Stimulated activated CD8-positive, alpha-beta memory T cell treated with anti-CD3 and anti-CD28 coated beads, Interleukin-7, amount 100 ng/mL, for 1 hour (primary cell): ENCODE measurements at places on chromosomes 2 and 18.

DNA sequence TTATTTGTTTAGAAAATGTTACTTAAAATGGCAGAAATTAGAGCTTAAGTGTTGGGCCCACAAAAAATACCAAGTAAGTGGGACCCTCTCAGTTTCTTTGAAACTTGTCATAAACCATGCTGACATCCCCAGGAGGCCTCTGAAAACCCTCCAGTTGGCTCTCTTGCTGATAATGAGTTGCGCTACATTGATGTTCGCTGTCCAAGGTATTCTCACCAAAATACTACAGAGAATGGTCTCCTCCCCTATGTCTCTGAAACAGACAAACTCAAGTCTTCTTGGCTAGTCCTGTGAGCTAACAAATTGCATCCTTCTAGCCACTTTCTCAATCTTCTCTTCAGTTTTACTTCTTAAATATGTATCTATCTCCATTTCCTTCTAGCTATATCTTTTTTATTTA lies 669.4 kb downstream of the IRS1 start:
- no peak for DNase-seq

GRCh38 chr18:22302144-22302543 lies 115.6 kb downstream of the CTAGE1 start:
- DNase-seq, result no peak

- DNase-seq, result no peak
These were observed 38.0 kb upstream of the SIX2 start for GRCh38 chr2:45047301-45047700.

GRCh38 chr2:48600204-48600813 lies 17.3 kb upstream of the GTF2A1L start:
- DNase-seq, result no peak

- DNase-seq, result peak; percentile 18
These were observed 187.7 kb upstream of the CXCR4 start for GRCh38 chr2:136305517-136306192.

DNA sequence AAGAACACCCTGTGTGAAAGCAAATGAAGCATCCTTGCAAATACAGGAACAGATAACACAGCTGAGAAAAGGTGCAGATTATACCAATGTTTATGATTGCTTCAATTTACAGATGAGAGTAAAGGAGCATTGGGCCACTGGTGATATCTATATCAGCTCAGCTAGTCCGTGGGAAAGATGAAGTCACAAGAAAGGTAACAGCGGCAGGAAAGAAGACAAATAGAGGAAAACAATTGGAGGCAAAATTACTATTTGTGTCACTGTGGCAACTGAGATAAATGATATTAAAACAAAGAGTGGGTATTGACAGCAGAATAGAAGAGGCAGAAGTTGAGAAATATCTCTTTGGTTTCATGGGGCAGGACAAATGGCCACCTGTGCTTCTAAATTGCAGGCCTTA lies 121.2 kb upstream of the CAVIN2 start:
- no peak for DNase-seq

GRCh38 chr2:70697603-70698383 lies 70.2 kb downstream of the ADD2 start:
- no peak for DNase-seq

DNA sequence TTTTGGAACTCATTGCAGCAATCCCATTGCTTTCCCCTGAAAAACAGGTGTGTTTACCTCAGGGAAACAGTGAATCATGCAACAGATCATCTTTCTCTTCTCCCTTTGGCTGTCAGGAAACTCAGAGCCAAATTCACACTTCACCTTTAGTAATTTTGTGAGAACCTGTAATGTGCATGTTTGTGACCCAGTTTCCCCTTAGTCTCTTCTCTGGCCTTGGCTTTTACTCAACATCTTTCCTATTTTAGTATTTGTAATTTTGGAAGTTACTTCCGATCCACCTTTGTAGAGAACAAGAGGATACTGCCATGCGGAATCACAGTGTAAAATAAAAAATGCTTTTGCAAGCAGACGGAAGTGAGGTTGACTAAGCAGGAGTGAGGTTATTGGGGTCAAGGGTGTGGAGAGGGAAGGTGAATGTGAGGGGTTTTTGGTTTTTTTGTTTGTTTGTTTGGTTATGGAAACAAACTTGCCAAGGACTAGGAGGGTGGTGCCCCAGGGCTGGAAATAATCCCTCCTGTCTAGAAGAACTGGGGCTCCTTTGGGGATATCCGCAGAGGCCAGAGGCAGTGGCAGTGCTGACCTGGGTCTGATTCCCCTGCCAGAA lies 14.0 kb downstream of the ASPRV1 start:
- no peak for DNase-seq

DNA sequence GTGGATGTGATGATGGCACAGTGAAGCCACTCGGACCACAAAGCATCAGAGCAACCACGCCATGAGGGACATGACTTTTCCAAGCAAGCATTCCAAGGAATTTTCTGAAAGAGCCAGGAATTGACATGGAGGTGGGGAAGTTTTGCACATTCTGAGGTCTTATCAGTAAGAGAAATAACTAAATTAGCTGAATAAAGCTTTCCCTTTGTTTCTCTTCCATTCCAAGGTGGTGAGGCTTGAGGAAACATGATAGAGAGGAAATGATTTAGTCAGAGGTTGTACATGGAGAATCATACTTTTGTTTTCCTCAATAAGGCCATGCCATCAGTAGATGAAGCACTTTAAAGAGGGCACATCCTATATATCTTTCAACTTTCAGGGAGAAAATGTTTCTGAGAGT lies 115.7 kb upstream of the MMADHC start:
- no peak for DNase-seq

DNA sequence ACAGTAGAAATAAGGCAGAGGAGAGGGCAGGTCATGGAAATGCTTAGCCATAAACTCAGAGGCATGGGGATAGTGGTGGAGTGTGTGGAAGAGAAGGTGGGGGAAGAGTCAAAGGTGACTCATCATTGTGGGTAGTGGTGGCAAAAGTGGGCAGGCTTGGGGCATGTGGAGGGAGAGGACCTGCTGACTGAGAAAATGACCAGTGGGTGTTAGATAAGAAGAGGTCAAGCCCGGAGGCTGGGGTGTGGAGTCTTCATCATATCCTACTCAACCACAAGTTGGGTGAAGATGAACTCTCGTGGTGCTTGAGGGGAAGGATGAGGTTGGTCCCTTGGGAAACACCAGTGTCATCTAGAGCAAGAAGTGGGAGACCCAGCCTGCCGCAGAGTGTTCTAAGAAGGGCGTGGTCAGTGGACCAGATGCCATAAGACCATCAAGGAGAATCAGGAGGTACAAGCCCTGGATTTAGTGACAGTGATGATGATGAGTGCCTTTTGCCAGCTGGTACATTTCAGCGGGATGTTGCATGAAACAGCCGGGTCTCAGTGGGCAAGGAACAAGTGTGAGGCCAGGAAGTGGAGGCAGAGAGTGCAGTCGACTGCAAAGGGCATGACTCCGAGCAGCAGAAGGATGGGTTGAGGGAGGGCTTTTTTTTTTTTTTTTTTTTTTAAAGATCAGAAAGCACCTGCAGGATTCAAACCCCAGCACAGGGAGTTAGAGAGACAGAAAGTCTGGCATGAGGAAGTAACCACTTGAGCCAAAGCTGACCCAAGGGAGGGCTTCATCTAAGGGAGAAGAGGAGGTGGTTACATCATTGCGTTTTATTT lies 122.6 kb upstream of the SPRED2 start:
- no peak for DNase-seq

DNA sequence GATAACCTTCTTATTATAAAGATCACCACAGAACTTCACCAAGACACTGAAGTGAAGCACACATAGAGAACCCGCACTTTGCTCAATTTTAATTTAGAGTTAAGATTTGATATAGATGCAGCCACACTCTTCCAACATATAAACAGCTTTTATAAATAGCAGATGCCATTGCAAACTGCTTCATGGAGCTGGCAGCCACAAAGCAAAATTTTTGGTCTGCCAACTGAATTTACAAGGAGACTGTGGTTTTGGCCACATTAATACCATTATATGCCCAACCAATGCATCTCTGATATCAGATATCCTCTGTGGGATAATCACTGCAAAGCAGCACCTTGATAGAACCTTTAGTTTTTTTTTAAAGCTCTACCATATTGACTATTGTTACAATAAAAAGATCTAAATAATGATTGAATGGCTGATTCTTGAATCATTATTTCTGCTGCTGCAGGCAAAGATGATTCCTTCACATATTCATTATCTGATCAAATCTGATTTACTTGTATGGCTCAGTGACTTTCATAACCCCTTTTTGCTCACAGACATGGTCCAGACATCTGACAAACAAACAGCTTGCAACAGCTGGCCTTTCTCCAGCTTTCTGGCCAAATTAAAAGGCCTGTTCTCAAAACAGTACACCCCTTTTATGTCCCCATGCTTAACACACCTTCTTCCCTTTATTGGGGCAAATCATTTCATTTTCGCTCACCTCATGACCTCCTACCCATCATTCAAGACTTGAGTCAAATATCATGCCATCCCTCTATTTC lies 88.4 kb downstream of the METTL4 start:
- DNase-seq, result no peak

DNA sequence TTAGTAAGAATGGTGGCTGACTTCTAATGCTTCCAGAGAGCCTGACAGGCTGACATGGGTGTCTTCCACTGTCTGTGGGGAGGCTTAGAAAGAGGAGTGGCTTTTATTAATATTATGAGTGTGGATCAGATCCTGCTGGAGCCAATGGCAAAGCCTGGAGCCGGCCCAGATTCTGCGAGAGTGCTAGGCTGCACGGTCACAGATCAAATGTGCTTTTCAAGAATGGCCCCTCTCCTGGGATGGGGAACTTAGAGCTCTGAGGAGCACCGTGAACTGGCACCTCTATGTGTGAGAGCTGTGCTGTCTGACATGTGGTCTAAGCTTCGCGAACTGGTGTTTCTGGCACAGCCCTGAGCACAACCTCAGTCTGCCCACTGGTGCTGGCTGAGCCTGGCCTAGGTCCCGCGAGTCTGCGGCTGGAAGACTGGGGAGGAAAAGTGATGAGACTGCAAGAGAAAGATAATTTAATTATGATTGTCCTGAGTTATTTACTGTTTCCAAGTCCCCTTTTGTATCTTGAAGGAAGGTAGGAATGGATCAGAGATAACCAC lies 70.4 kb downstream of the ASAP2 start:
- DNase-seq, result no peak

- DNase-seq, result no peak
These were observed 13.6 kb downstream of the DUSP11 start for GRCh38 chr2:73766349-73766748.

DNA sequence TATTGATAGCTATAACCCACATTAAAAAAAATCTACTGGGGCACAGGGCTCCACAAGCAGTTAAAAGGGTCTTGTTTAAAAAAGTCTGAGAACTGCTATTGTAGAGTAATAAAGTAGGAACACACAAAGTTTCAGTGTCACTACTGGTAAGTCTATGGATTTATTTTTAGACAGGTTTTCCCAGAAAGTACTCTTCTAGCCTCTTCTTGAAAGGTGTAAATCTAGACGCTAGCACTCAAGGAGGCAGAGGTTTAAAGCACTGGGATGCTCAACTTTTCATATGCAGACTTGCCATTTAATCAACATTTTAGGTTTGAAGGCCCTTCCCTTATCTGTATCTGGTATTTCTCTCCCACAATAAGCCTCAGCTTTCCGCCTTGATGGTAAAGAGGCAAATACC lies 33.4 kb downstream of the FBXO11 start:
- no peak for DNase-seq

GRCh38 chr2:221420245-221420644 lies 151.9 kb downstream of the EPHA4 start:
- no peak for DNase-seq

- peak; percentile 55 for DNase-seq
These were observed 123.5 kb upstream of the LGALSL start for GRCh38 chr2:64330281-64331113.

GRCh38 chr2:238241970-238242369 lies 2.1 kb upstream of the HES6 start:
- no peak for DNase-seq

- no peak for DNase-seq
These were observed 523.2 kb downstream of the TNS1 start for GRCh38 chr2:217479566-217479965.

DNA sequence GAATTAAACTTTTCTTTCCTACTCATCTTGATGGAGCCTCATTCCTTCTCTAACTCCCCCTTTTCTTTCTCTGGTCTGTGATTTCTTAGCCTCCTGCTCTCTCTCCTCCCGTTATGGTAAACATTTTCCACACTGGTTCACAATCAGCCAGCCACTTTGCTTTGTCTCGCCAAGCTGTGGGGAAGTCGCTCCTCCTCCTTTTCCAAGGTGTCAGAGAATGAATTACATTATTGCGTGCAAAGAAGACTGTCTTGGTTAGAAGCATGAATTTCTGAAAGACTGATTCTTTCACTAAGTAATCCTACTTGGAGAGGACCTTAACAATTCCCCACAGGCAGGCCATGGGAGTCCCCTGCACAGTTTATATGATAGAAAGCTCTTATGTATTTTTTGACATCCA lies 46.1 kb downstream of the RASGRP3 start:
- no peak for DNase-seq

- no peak for DNase-seq
These were observed 62.1 kb upstream of the ZNF516 start for GRCh38 chr18:76557026-76557575.

DNA sequence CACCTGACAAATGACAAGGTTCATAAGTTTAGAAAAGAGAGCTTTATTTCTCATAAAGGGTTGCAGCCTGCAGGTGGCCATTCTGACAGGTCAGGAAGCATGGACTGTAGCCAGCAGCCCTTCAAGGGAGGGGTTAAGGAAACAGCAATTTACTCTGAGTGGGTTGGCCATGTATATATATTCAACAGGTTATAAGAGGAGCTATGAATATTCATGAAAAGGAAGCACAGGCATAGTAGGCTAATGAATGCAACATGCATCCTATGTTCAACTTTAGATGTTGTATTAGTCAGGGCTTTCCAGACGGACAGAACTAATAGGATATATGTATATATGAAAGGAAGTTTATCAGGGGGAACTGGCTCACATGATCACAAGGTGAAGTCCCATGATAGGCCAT lies 20.6 kb downstream of the RNU2-63P start:
- DNase-seq, result no peak

GRCh38 chr2:144550084-144550483 lies 30.2 kb upstream of the ZEB2 start:
- DNase-seq, result no peak

GRCh38 chr2:215511454-215512346 lies 75.8 kb upstream of the FN1 start:
- DNase-seq, result no peak

DNA sequence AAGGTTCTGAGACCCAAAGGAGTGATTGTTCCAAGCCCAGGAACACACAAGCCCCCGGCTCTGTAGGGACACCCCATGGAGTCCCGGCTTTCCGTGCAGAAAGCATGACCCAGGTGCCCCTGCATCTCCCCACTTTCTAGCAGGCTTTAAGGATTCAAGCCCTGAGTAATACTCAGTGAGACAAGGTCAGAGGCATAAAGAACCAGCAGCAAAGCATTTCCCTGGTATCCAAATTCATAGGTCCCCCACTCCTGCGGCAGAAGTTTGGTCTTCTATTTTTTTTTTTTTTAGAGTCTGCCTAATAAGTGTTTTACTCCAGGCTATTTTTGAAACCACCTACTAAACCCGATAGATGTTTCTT lies 16.3 kb downstream of the TSHZ1 start:
- no peak for DNase-seq

GRCh38 chr2:227551836-227552235 lies 46.9 kb upstream of the SCYGR2 start:
- no peak for DNase-seq
